ENCODE measurements at places on chromosomes 16 and 17. TPM values are rescaled to one million over a fixed set of nuclear protein-coding genes. Genes with fewer than 3 reads are reported as not detected.

KRT40 gene
- not detected for total RNA-seq

PIRT gene
- total RNA-seq: 0.07 TPM

GRCh38 chr16:89171216-89172170 lies at the start of gene CDH15:
Gene CDH15, plus strand, starts transcription at chr16:89171748. Its CDS starts 84 bp downstream, at chr16:89171832.
- peak within 1 kb of the TSS; percentile 38 for H3K4me3 ChIP-seq
- no peak within 1 kb of the TSS for H3K27ac ChIP-seq
- no peaks in the 10 kb centered on the region for H3K36me3 ChIP-seq
- peaks cover 22% of the 10 kb centered on the region for H3K27me3 ChIP-seq
- peak; percentile 79 for DNase-seq
- H3K4me1 ChIP-seq: peaks cover 4% of the 10 kb centered on the region

DNA sequence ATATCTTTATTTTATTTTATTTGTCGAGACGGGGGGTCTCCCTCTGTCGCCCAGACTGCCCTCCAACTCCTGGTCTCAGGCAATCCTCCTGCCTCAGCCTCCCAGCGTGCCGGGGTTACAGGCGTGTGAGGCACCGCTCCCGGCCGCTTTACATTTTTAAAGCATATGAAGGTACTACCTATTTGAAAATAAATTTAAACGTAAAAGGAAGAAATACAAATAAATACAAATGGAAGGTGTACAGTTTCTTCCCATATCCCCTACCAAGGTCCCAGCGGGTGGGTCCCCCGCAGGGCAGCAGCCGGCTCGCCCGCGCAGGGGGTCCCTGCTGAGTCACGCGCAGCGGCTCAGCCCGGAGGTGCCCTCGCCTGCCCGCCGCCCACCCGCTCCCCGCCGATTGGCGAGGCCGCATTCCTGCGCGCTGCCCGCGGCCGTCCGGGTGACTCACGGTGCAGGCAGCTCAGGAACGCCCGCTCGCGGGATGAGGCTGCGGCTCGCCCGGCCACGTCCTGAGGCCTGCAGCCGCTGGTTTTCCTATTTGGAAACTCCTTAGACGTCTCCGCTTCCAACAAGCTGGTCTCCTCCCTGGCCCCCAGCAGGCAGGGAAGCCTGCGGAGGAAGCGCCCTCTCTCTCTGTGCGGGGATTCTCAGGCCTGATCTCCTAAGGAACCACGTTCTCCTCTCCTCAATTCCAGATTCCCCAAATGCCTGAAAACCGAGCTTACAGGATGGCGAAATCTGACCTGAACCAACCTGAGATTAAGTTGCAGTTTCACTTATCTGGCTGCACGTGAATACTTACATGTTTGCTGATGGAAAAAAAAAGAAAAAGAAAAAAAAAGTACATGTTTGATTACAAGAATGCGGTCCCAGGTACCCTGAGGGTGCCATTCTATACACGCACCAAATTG lies 54.8 kb upstream of the MAP3K14 start:
- H3K27ac ChIP-seq: peak overlapping the region; percentile 78
- DNase-seq: peak; percentile 62
- H3K4me3 ChIP-seq: peak overlapping the region; percentile 71
- peaks cover 2% of the 10 kb centered on the region for H3K27me3 ChIP-seq
- H3K4me1 ChIP-seq: peaks cover 21% of the 10 kb centered on the region
- no peaks in the 10 kb centered on the region for H3K36me3 ChIP-seq

- DNase-seq: no peak
- H3K27me3 ChIP-seq: peaks cover 68% of the 10 kb centered on the region
- no peaks in the 10 kb centered on the region for H3K36me3 ChIP-seq
- no peak overlapping the region for H3K4me3 ChIP-seq
- H3K4me1 ChIP-seq: no peaks in the 10 kb centered on the region
Measured at GRCh38 chr16:10878644-10879501, 1.9 kb downstream of the CIITA start.
